ENCODE measurements at places on chromosomes 4 and X.

DNA sequence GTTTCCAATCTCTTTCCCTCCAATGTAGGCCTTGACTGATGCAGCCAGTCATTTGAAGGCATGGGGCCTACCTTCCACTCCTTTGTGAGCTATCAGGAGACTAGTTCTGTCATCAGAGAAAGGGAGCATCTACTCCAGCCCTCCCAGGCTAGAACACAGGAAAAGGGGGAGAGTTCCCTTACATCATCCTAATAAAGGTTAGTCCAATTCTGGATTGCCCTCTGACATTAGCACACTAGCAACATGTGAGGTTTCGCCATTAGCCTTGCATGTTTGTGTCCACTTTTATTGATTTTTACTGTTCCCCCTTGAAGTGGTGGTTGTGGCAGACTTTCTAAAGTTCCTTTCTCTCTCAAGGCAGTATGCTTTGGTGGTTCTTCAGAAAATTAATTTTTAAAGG lies 67.3 kb downstream of the ZFX start:
- DNase-seq = no peak

DNA sequence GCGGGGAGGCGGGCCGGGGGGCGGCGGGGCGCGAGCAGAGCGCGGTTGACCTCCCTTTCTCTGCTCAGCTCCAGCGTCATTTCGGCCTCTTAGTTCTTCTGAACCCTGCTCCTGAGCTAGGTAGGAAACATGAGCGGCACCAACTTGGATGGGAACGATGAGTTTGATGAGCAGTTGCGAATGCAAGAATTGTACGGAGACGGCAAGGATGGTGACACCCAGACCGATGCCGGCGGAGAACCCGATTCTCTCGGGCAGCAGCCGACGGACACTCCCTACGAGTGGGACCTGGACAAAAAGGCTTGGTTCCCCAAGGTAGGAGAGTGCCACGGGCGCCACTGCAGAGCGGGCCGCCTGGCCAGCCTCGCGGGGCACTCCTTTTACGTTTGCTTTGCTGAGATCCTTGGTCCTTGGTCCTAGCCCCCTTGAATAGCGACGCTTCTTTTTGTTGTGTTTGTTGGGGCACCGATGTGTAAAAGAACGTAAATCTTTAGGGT lies at the start of gene HTATSF1:
Gene HTATSF1 (plus strand): TSS at position 37 of the 497 bp plus-strand sequence. CDS start 93 bp downstream, at position 130.
- peak; percentile 1 for DNase-seq

- DNase-seq = no peak
These were observed 20.6 kb downstream of the RTL5 start for GRCh38 chrX:72110876-72111708.

DNA sequence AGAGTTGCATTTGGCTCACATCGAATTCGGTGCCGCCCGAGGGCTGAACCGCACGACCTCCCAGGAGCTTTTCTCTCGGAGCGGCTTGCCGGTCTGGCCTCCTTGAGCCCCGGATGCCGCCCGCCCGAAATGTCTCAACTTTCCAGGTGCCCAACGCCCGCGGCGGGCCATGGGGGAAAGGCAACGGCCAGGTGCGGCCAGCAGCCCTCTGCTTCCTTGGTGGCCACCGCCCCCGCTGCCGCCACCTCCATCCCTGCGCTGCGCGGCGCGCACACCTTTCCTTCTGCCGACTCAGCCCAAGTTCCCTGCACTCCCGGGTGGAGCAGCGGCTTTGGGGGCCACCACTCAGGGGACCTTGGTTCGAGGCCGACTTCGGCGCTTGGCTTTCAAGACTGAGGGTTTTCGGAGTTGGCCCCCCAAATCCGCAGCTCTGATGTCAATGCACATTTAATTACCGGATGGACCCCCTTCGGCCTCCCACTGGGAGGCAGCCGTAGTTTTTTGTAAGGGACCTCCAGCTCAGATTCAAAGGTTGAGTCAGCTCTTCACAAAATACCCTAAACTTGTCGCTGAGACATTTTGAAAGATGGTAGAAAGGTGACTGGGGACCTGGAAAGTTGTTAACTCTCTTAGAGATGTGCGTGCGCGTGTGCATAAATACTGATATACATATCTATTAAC lies 1.1 kb downstream of the AFF2 start:
- no peak for DNase-seq

- no peak for DNase-seq
These were observed 232.4 kb upstream of the BMP3 start for GRCh38 chr4:80798082-80798481.

- no peak for DNase-seq
These were observed 28.7 kb downstream of the ADH6 start for GRCh38 chr4:99190336-99190735.

GRCh38 chr4:18816228-18816895 lies 794.8 kb upstream of the LCORL start:
- no peak for DNase-seq

GRCh38 chrX:18065956-18066355 lies 154.7 kb downstream of the BEND2 start:
- no peak for DNase-seq

GRCh38 chrX:53440621-53441517 lies 6.7 kb upstream of the HSD17B10 start:
- DNase-seq = no peak

- no peak for DNase-seq
These were observed 307.9 kb upstream of the F9 start for GRCh38 chrX:139222511-139223200.

DNA sequence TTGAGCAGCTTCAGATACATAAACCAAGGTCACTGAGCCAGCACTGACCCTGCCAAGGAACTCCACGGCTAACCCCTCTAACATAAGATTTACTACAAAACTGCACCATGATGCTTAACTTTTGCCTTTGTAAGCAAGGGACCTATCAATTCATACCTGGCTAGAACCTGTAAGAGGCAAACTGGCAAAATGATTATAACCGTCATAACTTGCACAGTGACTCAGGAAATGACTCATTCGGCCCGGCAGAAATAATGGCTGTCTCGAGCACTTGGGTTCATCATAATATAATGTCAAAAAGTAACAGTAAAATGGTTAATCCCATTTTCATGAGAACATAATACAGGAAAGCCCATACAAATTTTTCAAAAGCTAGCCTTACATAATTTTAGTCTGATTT lies 17.2 kb downstream of the RASGEF1B start:
- no peak for DNase-seq

GRCh38 chr4:8191136-8191747 lies 7.8 kb upstream of the SH3TC1 start:
- no peak for DNase-seq

DNA sequence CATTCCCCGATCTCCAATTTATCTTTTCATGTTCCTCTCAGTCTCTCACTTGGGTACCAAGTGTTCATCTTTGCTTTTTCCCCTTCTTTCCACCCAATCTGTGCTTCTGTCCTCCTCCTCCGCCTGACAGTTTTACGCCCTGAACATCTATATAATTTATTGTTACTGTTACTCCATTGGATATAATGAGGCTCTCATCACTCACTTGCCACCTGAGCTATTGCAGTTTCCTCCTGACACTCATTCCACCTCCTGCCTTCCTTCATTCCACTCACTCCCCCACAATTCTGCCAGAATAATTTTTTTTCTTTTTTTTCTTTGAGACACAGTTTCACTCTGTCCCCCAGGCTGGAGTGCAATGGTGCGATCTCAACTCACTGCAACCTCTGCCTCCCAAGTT lies 77.6 kb upstream of the SORBS2 start:
- no peak for DNase-seq

- DNase-seq = no peak
These were observed 1668.7 kb upstream of the PCDH7 start for GRCh38 chr4:29051381-29051965.

- DNase-seq = no peak
These were observed 13.3 kb downstream of the PDZD4 start for GRCh38 chrX:153816831-153817690.

DNA sequence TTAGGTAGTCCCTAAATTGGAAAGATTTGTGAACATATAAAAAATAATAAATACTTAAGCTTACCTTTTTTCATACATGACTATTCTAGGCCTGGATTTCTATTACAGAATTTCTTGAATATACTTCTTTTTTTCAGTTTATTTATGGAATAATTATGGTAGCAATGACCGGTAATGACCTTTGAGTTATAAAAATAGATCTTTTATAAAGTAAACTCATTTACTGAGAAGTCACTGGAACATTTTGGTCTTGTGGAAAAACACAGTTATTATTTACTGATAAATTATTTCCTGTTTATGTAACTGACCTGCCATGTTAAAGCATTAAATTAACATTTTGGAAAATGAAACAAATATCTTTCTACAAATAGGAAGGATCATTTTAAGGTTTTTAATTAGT lies 80.4 kb upstream of the RASGEF1B start:
- DNase-seq = no peak

GRCh38 chr4:88398381-88398780 lies 19.7 kb downstream of the HERC6 start:
- DNase-seq = no peak

DNA sequence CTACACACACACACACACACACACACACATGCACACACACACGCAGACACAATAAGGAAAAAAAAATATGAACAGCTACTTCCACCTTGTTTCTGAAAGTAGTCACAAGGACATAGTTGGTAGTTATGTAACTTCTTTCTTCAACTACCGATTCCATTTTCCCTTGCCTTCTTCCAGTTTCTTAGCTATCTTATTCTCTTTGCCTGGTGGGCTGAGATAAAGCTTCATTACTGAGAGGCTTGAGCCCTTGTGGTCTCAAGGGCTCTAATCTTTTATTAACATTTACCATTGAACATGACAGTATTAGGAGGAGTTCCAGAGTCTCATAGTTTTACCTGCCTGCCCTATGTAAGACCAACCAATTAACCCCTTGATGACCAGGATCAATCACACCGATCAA lies 8.9 kb upstream of the SMIM10 start:
- DNase-seq = no peak

GRCh38 chrX:19794690-19795089 lies 92.7 kb downstream of the SH3KBP1 start:
- DNase-seq = no peak

DNA sequence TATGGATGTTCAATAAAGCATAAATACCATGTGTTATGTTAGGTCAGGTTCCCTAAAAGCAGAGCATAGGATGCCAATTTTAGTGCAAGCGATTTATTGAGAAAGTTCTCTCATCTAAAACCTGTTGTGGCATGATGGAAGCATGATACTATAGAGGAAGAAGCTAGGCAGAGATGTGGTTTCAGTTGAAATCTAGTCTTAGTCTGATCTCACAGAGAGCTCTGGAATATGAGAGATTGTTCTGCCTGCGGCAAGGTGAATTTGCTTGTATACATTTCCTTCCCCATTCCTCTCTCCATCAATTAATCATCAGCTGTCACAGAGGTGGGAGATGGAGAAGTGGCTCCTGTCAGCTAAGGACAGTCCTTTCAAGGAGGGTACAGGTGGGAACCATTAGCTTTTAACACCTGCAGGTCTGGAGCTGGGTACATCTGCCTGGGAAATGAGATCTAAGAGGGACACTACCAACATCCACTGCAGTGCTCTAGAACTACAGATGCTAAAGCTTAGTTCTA lies 252.4 kb downstream of the CFAP299 start:
- DNase-seq = no peak

- DNase-seq = no peak
These were observed 832 bp downstream of the EGFL6 start for GRCh38 chrX:13570261-13570605.

GRCh38 chr4:125727931-125728330 lies 413.2 kb downstream of the FAT4 start:
- no peak for DNase-seq

GRCh38 chr4:109890076-109890475 lies 22.6 kb upstream of the EGF start:
- no peak for DNase-seq

DNA sequence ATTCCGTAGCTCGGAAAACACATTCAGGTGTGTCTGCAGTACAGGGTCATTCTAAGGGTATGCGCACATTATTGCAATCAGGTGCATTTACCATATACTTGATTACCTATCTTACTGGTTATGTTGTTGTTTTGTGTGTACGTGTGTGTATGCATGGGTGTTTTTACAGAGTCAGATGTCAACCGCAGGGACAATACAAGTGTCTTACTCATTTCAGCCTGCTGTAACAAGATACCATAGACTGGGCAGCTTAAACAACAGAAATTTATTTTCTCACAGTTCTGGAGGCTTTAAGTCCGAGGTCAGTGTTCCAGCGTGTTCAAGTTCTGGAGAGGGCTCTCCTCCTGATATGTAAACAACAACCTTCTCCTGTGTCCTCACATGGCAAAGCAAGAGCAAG lies 316.7 kb downstream of the DMD start:
- no peak for DNase-seq

- no peak for DNase-seq
These were observed 64.6 kb upstream of the PPP3CA start for GRCh38 chr4:101411926-101412325.

DNA sequence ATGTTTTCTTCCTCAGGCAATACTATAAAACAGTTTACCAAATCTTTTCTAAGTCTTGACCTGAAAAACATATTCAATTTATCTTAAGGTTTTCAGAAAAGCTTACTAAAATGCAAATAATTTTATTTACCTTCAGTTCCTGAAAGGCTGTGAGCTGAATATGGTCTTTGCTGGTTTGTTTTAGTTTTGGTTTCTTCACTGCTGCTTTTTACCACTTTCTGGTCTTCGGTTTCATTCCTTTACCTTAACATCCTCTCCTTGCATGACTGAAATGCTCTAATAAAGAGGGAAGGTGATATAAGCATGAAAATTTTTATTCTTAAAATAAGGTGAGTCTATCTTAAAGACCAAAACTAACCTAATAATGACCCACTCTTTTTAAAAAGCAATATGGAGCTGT lies 97.1 kb upstream of the NRK start:
- no peak for DNase-seq

GRCh38 chrX:121161501-121161933 lies 114.1 kb downstream of the GLUD2 start:
- no peak for DNase-seq

DNA sequence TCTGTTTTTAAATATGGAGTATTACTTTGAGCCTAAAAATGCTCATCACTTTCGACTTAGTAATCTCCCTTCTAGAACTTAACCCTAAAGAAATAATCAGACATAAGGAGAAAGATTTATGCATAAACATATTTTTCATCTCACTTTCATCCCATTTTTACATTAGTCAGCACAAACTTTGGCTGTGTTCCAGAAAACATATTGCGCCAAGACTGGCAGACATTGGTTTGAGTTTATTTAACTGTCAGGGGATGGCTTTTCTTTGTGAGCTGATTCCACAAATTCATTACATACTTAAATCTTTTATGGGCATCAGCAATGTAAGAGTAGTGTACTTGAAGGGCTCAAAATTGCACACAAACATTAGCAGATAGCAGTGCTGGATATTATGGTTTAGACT lies 23.7 kb downstream of the MAOA start:
- no peak for DNase-seq

GRCh38 chrX:153662266-153662665 lies 11.3 kb downstream of the PNCK start:
- DNase-seq = peak; percentile 60

Measured in SK-N-DZ (cell line).